HAP-1 (cell line): ENCODE measurements at places on chromosomes 1 and 21.
A peak's percentile ranks its signal among the peaks of the same experiment; 100 is the strongest.

DNA sequence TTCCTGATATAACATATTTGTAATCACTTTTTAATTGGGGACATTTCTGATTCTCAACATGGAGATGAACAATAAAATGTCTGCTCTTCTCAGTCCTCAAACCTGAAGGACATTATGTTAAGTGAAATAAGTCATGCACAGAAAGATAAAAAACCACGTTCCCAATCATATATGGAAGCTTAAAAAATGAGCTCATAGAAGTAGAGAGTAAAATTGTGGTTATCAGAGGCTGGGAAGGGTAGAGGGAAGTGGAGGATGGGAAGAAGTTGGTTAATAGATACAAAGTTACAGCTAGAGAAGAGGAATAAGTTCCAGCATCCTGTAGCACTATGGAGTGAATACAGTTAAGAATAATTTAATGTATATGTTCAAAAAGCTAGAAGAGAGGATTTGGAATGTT is 1.5 kb upstream of the CD48 start:
- DNase-seq, result no peak

DNA sequence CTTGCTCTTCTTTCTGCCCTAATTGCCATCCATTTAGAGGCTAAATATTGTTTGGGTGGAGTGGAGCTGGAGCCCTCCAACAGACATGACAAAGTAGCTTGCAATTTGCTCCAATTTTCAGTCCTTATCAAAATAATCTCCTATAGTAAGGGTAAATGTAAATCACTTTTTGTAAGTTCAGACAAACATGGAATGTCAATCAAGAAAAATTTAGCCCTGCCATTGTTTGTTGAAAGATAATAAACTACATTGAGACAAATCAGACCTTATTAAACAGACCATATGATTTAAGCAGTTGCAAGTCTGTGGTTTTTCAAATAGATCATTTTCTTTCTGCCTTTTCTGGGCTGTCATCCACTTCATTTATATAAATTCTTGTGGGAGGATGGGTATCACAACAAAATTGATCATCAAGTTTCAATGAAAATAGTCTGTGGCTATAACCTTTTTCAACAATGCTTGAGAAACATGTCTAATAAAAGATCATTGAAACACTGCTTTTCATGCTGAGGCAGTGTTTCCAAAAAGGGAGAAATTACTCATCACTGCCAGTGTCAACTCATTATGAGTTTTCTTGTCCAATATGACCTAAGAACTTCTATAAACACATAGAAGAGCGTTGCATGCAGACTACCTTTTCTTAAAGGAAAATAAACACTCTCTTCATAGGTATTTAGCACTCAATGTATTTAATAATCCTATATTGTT is 1152.0 kb upstream of the B3GALT2 start:
- DNase-seq, result no peak

- no peak for DNase-seq
Observed at GRCh38 chr1:107673006-107673405, 292.0 kb downstream of the VAV3 start.

DNA sequence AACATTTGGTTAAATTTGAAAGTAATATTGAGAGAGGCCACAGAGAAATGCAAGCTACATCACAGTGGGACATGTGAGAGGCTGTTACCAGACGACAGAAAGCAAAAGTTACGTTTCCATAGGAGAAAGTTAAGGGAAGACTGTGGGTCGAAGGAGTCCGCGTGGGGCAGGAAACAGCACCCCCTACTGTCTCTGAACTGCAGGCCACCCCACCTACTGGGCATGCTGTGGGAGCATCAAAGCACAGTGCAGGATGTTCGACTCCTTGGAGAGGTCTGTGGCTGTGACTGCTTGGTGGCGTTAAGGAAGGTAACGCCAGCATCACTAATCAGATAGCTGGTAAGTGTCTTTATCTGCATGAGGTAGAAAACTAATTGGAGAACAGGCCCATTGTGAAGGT is 123.9 kb downstream of the PTBP2 start:
- peak; percentile 75 for DNase-seq

GRCh38 chr1:21294266-21294989 is 4.2 kb upstream of the ECE1 start:
- DNase-seq, result no peak

GRCh38 chr21:14657241-14658008 is 111.3 kb upstream of the SAMSN1 start:
- no peak for DNase-seq

DNA sequence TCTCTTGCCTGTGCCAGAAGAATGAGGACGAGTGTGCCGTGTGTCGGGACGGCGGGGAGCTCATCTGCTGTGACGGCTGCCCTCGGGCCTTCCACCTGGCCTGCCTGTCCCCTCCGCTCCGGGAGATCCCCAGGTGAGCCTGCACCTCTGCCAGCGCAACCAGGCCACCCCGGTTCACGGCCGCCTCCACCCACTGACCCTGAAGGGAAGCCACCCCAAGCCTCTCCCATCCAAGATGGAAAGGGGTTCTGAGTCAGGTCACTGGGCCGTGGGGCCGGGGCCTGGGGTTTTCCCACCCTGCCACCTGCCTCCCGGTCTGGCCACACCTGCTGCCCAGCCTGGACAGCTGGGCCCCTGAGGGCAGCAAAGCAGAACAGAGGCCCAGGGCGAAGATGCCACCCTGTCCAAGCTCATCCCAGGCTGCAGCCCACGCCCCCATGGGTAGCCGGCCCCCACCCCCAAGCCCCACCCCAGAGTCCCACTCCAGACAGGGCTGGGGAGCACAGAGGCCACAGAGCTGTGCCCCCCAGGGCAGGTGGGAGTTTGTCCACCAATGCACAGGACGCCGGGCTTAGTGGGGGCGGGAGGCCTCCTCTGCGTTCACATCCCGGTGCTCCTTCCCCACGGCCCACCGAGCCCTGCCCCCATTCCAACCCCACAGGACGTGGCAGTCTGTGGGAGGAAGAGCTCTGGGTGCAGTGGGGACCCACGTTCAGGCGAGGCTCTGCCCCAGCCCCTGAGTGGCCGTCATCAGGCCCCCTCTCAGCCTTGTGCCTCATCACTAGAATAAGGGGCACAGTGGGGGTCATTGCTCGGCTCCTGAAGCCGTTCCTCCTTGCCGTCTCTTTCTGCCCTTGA is 5.6 kb downstream of the AIRE start:
- no peak for DNase-seq

DNA sequence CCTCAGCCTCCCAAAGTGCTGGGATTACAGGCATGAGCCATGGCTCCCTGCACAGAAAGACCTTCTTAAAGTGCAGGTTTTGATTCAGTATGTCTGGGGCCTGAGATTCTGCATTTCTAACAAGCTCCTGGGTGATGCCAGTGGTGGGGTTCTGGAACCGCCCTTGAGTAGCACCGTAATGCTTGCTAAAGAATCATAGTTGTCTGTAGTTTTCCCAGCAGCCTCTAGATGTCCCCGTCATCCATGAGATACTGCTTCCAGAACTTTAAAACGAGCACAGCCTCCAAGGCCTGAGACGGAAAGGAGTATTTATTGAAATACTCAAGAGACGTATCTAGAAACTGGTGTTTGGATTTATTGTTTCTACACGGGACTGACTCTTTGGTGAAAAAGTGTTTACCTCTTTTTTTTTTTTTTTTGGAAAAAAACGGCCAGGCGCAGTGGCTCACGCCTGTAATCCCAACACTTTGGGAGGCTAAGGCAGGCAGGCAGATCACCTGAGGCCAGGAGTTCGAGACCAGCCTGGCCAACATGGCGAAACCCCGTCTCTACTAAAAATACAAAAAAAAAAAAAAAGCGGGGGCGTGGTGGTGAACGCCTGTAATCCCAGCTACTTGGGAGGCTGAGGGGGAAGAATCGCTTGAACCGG is 2.6 kb upstream of the TOR3A start:
- DNase-seq, result peak; percentile 72

DNA sequence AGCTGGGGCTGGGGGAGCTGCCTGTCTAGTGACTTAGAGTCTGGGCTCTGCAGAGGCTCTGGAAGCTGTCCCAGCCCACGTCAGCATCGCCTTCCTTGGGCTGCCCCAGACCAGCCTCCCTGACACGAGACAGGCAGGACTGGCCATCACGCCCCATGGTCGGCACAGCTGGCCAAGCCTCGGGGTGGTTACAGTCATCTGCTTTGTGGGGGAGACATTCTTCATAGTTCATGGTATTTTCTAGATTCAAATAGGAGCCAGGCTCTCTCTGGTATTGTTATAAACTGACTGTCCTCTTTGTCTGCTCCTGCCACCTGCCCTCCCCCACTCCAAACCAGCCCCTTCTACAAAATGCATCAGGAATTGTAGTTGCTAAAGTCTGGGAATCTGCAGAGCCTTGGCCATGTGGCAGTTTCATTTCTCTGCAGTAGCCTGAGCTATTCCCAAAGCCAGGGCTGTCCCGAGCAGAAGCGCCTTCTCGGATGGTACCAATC is 29.4 kb downstream of the OLFML2B start:
- DNase-seq, result no peak

- no peak for DNase-seq
Observed at GRCh38 chr1:81439046-81439823, 361.5 kb upstream of the ADGRL2 start.
